Caudate nucleus (tissue), 63 donors: ENCODE measurements at places on chromosomes 7 and 10.

GRCh38 chr7:135359615-135360014 is 126.0 kb downstream of the STRA8 start:
- DNase-seq = no peak

- no peak for DNase-seq
Observed at GRCh38 chr10:4638099-4638498, 187.9 kb upstream of the AKR1E2 start.

DNA sequence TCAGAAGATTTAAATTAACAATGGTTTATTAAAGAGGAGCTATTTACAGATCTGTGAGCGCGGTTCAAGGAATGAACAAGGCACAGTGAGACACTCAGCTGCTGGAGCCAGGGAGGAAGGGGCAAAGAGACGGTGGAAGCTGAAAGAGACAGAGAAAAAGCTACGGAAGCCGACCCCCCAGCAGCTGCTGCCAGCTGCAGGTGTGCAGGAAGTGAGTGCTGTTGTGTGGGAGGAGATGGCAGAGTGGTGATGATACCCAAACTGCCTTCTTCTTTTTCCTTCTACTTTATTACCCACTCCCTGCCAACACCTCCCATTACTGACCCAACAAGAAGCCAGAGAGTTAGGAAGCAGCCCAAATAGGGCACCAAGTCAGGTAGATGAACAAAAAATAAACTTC is 41.9 kb upstream of the MBL2 start:
- no peak for DNase-seq

DNA sequence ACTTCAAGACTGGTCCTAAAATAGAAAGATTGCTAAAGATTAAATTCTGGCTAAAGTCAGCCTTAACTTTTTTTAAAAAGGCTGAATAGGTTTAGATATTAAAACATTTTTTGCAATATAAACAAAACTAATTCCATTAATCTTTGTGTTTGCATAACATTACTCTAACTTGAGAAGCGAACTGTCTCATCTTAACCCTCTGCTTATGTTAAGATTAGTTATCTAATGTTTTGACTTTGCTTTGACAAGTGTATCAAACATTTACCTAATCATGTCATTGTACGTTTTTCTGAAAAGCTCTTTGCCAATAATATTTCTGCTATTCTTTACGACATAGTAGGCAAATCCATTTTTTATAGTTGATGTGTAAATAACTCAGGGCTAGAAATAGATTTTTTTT is 68.0 kb downstream of the ITIH5 start:
- no peak for DNase-seq

DNA sequence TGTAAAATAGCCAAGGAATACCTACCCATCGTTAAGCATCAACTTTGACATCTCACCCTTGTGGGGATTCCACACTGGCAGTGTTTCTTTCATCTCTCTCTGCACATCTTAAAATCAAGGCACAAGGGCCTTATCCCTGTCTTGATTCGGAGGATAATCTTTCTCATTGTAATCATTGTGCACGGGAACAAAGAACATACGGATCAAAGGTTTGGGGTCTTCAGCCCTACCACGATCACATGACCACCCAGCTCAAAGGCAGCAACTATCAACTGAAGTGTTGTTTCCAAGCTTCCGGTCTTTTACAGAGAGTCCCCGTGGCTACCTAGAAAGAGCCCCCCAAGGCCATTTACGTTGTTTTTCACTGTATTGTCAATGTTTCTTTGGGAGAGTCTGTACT is 11.9 kb downstream of the FGFBP3 start:
- DNase-seq = no peak

DNA sequence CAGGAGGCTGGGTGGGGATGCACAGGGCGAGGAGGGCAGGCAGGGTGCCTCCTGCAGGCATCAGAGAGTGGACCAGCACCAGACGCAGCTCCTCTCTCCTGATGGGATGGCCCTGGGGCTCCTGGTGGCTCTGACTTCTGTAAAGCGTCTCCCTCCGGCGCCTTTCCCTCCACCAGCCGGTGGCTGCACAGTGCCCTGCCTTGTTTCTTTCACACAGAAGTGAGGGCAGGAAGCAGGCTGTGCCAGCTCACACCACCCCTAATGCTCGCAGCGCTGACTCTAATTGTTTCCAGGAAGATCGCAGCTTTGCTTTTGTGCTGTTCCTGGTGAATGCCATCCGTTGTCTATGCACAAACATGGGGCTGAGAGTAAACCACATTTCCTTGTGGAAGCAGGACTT is 152.3 kb upstream of the LANCL2 start:
- DNase-seq = no peak

- no peak for DNase-seq
Observed at GRCh38 chr10:1153805-1154351, 97.7 kb downstream of the WDR37 start.

DNA sequence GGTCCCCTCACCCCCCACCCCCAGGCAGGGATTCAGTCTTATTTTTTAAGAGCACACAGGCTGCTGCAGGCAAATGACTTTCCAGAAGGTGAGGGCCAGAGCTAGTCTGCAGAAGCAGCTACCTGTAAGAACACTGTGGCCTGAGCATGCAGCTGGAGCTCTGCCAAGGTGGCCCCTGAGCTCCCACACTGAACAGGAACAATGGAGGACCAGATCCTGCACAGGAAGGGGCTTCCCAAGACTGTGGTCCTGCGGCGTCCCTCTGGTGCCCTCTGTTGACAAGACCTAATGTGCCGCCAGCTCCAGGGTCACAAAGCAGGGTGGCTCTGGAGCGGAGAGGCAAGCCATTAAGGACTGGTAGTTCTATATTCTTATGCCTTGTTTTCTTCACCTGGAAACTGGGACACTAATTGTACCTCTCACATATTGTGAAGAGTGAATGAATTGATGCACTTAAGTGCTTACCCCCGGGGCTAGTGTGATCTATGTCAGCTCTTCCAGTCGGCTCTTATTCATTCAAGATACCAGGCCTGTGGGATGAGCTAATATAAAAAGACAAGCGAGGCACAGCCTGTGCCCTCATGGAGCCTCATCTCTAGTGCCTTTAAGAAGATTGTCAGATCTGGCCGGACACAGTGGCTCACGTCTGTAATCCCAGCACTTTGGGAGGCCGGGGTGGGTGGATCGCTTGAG is 8.0 kb upstream of the BEND7 start:
- no peak for DNase-seq
